ENCODE measurements at places on chromosomes 7 and 10.
A peak's percentile ranks its signal among the peaks of the same experiment; 100 is the strongest.

- no peak for DNase-seq
Observed at GRCh38 chr10:12741360-12741804, 260.1 kb downstream of the CCDC3 start.

DNA sequence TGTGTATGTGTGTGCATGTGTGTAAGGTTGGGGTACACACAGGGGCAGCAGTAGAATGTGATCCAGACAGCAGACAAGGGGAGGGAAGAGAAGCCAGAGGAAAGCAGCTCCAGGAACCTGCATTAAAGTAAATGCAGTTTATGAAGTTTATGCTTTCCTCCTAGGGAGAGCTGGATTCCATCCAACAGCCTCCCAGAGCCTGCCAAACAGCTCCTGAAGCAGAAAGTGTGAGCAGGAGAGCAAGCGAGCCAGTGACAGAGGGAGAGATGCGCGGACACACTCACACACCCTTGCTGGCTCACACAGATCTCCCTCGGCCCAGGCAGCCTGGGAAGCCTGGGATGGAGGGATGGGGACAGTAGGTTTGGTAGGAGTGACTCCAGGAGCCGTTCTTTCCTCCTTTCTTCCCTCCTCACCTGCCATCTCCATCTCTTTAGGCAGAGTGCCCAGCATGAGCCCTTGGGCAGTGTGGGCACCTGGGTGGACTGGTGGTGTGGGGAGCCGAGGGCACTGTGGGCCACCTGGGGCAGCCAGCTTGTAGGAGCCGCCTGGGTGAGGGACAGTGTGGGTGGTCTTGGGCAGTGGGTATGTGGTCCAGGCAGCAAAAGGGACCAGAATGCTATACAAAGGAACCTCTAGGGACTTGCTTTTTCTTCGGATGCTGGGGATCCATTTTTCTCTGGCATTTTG, 46.1 kb downstream of the PAX2 start:
- DNase-seq: no peak

GRCh38 chr10:63068246-63068645, 64.9 kb upstream of the NRBF2 start:
- DNase-seq: peak; percentile 20

GRCh38 chr10:1468811-1469210, 268.5 kb downstream of the ADARB2 start:
- no peak for DNase-seq

DNA sequence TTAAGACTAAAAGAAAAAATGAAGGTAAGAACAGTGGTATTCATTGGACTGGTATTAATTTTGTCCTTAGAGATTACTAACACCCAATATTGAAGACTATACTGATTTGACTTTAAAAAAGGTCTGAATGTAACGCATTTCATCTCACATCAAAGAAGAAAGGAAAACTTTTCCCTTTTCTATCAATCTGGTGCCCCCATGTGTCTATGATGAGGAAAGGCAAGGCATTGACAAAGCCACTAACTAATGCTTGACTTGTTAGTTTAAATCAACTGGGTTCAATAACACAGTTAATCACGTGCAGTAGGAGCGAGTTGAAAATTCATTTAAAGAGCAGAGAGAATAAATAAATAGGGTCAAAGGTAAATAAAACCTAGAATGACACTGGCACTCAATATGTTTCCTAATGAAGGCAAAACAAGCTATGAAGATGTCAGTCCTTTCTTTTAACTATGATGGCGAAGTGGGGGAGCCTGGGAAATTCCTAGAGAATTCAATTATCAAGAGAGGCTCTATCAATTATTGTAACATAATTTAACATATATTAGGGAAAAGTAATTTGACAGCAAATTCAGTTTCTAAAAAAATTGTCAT, 180.9 kb downstream of the ANK3 start:
- no peak for DNase-seq

DNA sequence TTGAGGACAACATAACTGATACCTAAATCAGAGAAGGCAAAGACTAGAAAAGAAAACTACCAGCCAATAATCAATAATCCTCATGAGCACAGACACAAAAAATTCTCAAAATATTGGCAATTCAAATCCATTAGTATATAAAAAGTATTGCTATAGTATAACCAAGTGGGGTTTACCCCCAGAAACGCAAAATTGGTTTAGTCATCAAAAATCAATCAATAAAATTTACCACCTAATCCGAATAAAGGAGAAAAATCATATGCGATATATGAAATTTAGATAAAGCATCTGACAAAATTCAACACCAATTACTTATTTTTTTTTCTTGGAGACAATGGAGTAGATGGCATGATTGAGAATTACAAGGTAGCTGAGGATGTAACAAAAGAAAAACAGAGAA, 11.2 kb upstream of the ING3 start:
- DNase-seq: no peak

DNA sequence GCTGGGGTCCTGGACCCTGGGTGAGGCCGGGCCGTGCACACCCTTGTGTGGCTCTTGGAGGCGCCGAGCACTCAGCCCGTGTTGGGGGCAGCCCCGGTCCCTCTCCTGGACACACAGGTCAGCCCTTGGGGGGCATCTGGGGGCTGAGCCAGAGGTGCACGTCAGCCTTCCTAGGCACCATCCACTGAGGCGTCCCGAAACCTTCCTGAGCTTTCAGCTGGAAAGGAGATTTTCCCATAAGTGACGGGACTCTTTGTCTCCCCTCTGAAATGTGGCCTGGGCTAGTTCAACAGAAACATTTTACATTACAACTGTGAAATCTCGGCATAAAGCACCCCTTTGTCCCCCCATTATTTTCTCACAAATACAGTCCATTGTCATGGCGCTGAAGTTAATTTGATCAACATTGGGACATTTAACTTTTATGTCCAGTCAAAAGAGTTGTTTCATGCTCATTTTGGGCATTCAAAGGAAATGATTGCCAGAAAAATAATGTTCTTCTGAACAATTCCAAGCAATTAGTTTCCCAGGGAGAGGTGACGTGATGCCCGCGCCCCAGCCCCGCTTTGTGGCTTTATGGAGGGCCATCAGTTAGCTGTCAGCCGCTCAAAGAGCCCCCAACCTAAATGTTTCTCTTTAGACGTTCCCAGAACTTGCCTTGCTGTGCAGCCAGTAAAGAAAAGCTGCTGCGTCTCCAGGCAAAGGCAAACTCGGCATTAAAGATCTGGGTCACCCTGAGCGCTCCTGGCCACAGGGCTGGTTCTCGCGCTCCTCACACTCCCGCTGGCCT, 70.8 kb downstream of the NKX6-2 start:
- no peak for DNase-seq

Measured in stimulated activated CD4-positive, alpha-beta T cell treated with anti-CD3 and anti-CD28 coated beads, Interleukin-4, amount 100 ng/mL, for 24 hours (primary cell).